AG04450 (cell line): ENCODE measurements at places on chromosomes 7 and 10.

GRCh38 chr7:2559283-2559950 lies 638 bp downstream of the IQCE start:
- DNase-seq = no peak

DNA sequence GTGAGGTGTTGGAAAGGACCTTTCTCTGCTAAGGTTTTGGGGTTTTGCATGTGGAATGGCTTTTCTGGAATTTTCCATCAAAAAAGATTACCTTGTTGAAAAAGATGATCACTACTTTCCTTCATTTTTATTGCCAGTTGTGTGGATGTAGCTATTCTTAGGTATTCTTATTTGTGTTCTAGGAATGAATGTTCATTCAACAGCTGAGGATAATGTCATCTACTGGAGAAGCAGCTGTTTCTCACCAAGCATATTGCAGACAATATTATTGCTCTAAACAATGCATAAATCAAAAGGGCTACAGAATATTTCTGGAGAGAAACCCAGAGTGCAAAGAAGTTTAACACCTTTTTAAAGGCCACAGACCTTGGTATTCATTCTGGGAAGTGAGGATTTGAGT lies 145.6 kb upstream of the CALCR start:
- DNase-seq = no peak

- no peak for DNase-seq
Measured at GRCh38 chr7:69575651-69576050, 22.6 kb upstream of the AUTS2 start.

- no peak for DNase-seq
Measured at GRCh38 chr10:124639206-124639605, 105.0 kb downstream of the FAM53B start.

DNA sequence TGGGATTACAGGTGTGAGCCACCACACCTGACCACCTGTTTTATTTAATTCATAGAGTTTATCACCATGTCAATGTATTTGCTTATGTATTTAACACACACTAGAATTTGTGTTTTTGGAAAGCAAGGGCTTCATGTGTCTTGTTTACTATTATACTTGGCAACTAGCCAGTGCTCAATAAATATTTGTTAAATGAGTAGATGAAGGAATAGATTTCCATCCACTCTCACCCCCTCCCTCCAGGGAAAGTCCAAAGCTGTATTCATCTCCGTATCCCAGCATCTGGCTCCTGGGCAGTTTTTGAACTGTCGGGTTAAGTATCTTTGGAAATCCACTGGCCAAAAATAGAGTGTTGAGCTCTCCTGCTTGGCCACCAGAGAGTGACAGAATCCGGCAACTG lies 4.6 kb upstream of the RADIL start:
- DNase-seq = no peak

DNA sequence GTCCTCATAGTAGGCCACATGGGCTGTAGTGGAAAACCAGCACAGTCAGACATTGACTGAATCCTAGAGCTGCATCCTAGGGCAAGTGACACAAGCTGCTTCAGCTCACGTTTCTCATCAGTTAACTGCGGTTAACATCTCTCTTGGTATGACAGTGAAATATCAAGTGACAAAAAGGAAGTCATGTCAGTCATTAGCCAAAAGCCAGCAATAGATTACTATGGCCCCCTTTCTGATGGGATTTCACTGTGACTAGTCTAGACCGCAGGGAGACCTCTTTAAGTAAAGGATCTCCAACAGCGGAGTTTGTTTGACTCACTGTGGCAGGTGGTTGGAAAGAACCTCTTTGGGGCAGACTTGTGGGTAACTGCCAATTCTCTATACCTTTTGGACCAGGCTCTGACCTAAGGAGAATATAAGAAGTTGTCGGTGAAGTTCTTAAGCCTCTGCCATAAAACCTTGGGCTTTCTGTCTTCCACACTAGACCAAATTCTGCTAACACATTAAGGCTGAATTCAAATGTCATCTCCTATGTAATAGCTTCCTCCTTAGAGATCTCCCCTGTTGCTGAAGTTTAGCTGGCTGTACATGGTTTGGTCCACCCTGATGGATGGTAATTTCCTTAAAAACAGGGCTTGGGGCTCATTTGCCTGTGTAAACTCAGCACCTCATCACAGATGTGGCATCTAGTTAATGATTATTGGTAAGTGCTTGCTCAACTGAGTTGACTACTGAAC lies 115.3 kb downstream of the SGMS1 start:
- no peak for DNase-seq

DNA sequence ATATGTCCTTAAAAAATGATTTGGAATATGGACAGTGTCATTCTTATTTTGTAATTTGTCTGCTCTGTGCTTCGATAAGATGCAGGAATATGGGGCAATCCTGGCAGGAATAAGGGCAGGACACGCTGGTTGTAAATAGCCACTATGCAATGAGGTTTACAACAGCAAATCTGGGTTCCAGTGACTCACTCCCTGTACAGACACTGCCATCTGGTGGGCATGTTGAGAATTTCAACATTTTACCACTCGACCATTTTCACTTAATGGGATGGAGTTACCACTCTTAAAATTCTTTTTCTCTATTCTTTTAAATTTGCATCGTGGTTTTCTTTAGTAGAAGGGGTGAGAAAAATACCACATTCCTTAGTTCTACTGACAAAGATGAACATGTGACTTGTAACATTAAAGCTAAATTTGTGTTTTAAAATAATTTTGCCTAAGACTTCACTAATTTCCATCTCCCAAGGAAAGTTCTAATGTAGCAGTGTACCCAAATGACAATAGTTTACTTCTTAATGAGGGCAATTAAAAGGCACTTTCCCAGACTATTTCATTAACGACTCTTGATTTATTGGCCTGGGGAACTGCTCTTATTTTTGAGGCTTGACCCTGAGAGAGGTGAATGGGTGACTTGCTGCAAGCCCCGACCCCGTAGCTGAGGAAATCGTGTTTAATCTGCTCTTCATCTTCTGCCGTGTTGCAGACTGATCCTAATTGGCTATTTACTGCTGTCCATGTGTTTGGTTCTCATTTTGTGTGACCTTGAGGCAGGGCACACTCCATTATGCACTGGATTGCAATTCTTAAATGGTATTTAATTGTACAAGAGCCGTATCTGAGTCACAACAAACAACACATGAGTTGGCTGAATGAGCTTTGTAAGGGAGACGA lies 173.6 kb upstream of the IMMP2L start:
- peak; percentile 43 for DNase-seq

GRCh38 chr10:77974396-77975074 lies 48.0 kb upstream of the DLG5 start:
- peak; percentile 11 for DNase-seq

- DNase-seq = no peak
Measured at GRCh38 chr7:148385009-148385682, 205.4 kb upstream of the C7orf33 start.

- no peak for DNase-seq
Measured at GRCh38 chr10:130795819-130796218, 515.7 kb downstream of the TCERG1L start.

DNA sequence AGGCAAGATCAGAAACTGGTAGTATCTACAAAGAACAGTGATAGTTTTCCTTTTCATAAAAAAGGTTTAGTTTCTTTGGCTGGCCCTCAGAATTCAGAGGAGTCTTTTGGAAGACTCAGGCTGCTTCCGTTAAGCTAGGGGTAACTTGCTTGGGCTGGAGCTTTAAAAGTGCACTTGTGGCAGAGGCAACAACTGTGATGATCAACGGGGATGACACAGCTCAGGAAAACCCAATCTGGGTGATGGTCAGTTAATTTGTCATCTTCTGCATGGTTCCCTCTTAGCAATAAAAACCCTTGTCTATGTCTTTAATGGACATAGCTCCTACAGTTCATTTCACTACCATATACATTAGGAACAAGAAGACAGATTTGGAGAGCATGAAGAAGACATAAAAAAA lies 46.7 kb downstream of the SGMS1 start:
- DNase-seq = no peak

DNA sequence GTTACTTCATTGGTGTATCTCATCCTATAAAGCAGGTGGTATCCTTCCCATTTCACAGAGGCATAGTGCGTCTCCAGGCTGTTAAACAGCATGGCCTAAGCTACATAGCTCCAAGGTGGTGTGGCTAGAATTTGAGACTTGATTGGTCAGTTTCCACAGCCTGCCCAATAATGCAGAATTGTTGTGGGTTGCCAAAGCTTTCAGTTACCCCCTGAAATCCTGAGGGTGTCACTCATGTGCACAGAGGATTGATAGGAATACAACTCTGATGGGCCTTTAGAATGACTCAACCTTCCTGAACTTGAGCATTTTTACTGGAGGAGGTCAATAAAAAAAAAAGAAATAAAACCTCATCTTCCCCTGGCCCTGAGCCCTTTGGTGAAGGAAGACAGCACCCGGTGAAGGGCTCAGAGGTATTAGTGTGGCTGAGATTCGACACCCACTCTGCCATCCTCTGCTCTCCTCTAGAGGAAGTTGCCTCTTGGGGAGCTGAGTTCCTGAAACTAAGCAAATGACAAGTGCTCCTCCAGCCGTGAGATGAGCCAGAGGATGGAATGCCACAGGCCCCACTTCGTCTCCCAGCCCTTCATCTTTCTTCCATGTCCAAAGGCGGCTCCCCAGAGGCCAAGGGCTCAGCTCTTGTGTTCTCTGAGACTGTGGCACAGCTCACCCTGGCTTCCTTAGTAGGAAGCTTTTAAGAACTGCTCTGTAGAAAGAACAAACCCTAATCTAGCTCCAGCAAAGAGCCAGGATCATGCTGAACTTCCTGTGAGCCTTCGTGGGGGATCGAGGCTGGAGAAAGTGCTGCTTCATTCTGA lies 1.0 kb downstream of the ACSL5 start:
- no peak for DNase-seq

GRCh38 chr10:30823651-30824050 lies 194.1 kb upstream of the LYZL2 start:
- DNase-seq = no peak

GRCh38 chr7:100801833-100802568 lies 25.3 kb downstream of the EPHB4 start:
- peak; percentile 49 for DNase-seq

GRCh38 chr10:88865281-88865876 lies 13.7 kb upstream of the ANKRD22 start:
- DNase-seq = no peak

GRCh38 chr7:66953044-66953427 lies 32.0 kb downstream of the TMEM248 start:
- DNase-seq = no peak

- no peak for DNase-seq
Measured at GRCh38 chr10:97683556-97684367, 3.3 kb downstream of the AVPI1 start.

- DNase-seq = no peak
Measured at GRCh38 chr7:67916571-67917436, 920.2 kb downstream of the TYW1 start.

GRCh38 chr7:123023126-123023525 lies 27.6 kb upstream of the TAS2R16 start:
- DNase-seq = no peak

GRCh38 chr10:34740321-34740720 lies 74.8 kb downstream of the PARD3 start:
- DNase-seq = no peak

GRCh38 chr7:35725280-35725680 lies 30.3 kb upstream of the HERPUD2 start:
- no peak for DNase-seq

GRCh38 chr10:50629495-50630122 lies 5.9 kb upstream of the SGMS1 start:
- DNase-seq = no peak

- no peak for DNase-seq
Measured at GRCh38 chr10:25531457-25532061, 356.8 kb downstream of the GPR158 start.

DNA sequence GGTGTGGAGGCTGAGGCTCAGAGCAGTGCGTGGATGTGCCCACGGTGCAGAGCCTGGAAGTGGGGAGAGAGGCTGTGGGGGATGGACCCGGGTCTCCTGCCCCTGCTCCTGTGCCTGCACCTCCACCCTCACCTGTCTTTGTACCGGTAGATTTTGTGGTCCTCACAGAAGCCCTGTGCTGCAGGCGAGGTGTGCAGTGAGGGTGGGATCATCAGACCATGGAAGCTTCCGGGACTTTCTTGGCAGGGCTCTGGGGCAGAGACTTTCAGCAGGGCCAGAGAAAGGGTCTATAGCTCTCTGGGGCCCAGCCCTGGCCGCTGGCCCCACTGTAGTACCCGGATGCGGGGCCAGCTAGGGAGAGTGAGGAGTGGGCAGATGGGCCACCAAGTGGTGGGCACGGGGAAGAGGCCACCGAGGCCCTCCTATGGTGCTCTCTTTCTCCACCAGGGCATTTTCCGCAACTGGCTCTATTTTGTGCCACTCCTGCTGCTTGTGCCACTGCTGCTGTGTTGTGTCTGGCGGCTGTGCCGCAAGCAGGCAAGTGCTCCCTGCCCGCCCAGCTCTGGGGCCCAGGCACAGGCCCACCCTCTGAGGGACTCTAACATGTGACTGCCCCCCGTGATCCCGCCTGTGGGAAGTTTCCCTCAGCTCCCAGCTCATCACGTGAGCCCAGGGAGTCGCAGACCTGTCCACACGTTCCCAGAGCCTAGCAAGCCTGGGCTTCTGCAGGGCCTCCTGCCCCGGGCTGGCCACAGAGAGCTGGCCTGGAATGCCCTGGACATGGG lies 22.1 kb downstream of the ANTXRL start:
- no peak for DNase-seq

DNA sequence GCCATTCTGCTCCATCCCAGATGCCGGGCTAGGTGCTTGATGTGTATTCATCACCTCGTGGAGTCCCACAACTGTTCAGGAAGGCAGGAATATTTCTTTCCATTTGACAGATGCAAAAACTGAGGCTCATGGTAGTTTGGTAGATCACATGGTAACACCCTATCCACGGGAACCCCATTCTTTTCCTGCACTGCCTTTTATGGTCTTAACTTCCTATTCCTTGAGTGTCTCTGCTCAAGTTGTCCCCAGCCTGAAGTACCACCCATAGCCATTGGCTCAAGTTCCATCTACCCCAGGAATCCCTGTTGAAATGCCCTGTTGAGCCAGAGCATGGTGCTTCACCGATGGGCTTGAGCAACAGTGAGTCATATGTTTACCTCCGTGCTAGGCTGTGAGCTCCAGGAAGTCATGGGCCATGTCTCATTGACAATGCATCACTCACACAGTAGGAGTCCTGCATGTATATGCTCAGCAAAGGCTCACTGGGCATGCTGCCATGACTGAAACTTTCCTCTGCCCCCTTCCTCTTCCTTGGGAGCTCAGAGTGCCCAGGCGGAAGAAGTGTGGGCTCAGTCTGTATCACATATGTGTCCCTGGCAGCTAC lies 71.7 kb upstream of the ADAM12 start:
- peak; percentile 65 for DNase-seq

DNA sequence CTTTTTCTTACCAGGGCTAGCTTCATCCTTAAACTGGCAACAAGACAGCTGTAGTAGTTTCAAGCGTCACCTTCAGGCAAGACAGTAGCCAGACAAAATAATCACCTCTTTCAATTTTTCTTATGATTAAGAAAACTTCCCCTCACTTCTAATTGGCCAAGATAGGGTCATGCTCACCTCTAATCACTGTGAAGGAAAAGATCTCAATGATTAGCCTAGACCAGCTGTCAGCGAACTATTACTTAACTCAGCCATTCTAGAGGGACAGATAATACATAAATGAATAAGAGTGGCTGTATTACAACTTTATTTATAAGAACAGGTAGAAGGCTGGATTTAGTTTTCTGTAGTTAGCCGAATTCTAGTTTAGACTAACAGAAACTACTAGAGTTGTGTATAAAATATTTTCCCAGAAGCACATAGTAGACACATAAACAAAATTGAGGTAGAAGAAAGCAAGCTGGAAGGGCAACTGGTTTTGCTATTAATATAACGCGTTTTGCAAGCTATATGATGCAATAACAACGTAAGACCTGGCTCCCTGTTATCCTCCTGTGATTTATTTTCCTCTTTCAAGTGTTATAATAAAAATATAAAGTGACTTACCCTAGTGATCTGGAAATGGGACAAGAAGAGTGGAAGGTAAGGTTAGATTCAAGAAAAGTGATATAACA lies 64.3 kb downstream of the ELAPOR2 start:
- DNase-seq = no peak
